ENCODE measurements at places on chromosomes 5 and 9.

DNA sequence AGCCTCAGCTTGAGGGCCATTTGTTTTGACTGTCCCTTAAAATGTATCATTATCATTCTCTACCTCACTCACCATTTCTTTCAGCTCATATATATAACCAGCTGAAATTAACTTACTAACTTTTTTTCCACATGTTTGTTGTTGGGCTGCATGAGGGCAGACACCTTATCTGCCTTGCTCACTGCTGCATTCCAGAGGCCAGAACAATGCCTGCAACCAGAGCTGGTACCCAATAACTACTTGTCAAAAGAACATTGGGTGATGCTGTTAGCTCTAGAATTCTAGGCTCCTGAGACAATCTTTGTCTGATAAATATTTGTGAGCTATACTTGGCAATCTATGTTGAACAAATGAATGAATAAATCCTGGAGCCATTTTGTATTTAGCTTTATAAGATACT lies 68.3 kb downstream of the HTR4 start:
- no peak for DNase-seq

DNA sequence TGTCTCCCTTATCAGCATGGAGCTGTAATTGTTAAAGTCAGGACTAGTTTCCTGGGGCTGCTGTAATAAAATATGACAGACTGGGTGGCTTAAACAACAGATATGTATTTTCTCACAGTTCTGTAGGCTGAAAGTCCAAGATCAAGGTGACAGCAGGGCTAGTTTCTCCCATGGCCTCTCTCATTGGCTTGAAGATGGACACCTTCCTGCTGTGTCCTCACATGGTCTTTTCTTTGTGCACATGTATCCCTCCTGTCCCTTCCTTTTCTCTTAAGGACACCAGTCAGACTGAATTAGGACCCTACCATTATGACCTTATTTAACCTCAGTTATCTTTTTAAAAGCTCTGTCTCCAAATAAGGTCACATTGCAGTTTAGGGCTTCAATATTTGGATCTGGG lies 700.5 kb upstream of the MEF2C start:
- DNase-seq = no peak

DNA sequence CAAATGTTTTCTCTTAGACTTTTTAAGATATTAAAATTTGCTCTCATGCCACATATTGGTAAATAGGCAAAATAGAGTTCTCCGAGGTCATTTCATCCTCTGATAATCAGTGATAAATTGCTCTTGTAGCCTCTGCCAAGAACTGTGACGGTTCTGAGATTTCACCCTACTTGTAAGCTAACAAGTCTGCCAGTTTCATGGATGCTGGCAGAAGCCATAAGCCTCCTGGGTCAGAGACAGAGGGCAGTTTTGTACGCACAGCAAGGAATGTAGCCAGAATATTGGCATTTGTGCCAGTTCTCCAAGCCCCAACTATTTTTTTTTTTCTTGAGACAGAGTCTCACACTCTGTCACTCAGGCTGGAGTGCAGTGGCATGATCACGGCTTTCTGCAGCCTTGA lies 945.0 kb upstream of the WWC1 start:
- no peak for DNase-seq

DNA sequence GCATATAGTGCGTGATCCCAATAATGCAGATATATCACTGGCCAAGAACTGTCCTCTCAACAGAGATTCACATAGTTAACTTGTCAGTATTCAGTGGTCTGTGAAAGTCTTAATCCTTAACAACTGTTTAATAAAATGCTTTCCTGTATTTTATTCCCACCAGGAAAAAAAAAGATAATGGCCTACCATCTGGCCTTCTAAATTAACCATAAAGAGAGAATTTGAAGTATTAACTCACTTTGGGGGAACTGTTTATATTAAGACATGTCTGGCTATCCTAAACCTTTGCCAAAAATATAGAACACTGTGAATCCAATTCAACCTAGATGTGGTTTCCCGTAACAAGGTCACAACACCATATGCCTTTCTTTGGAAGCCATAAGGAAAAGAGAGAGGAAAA lies 818 bp upstream of the FREM1 start:
- no peak for DNase-seq

GRCh38 chr5:137401946-137402345 lies 97.2 kb downstream of the SPOCK1 start:
- DNase-seq = no peak

DNA sequence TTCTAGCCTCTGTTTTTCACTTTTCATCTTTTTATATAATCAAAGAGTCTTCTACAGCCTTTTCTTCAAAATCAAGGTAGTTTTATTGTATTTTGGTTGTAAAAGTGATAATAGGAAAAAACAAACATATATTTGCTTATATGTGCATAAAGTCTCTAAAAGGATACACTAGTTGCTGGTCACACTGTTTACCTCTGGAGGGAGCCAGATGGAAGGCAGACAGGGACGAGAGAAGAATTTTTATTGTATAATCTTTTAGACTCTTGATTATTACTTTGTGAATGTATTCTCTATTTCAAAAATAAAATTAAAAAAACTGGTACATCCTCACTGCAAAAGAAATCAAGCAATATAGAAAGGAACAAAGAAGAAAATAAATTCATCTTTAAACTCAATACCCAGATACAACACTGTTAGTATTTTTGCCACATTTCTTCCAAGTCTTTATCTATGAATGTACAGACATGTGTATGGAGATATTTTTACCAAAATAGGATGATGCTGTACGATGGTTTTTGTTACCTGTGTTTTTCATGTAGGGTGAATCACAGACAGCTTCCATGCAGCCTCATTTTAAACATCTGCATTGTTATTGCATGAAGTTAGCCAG lies 6.1 kb upstream of the RNF183 start:
- DNase-seq = no peak

DNA sequence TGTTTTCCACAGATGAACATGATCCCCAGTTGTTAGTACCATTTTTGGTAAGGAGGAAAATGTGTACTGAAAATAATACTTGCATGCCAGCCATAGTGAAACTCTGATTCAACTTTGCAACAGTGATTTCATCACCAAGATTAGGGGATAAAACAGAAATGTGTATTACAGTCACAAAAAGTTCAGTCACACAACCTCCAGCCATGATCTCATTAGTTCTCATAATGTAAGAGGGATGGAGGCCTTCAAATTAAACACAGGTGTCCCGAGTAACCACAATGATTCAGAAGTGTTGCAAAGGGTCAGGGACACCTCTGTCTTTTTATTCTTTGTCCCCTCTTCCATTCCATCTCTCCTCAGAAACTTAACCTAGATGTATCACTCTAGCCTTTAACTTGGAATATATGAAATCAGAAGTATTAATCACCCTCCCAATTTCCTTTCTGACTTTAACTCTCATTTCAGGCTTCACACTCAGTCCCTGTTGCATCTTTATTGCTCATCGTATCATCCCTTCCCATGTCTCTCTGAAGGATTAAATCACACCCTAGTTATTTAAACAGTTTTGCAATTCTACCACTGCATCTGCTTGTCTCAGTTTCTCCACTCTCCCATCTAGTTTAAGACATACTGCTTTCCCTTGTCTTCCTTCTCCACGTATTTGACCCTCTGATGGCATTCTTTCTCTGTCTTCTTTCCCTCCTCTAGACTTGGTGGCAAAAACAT lies 291.2 kb downstream of the ADAMTS6 start:
- no peak for DNase-seq

- peak; percentile 10 for DNase-seq
Measured at GRCh38 chr9:114037961-114038723, 40.0 kb downstream of the AMBP start.

DNA sequence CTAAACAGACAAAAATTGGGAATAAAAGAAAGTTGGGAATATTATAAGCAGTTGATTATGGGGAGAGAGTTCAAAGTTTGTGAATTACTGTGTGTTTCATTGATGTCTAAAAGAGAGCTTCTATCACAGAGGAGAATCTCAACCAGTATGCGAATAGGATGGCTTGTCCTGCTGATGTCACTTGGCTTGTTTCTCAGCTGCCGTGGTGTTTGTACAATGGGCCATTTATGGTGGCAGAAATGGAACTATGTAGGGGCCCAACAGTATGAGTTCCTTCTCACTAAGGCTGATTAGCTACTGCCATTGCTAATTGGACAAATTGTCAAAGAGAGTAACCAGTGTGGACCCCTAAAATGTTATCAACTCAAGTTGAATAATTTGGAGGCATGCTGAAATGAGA lies 103.9 kb downstream of the ST8SIA4 start:
- no peak for DNase-seq

GRCh38 chr9:84754881-84755280 lies 85.4 kb downstream of the NTRK2 start:
- DNase-seq = no peak

DNA sequence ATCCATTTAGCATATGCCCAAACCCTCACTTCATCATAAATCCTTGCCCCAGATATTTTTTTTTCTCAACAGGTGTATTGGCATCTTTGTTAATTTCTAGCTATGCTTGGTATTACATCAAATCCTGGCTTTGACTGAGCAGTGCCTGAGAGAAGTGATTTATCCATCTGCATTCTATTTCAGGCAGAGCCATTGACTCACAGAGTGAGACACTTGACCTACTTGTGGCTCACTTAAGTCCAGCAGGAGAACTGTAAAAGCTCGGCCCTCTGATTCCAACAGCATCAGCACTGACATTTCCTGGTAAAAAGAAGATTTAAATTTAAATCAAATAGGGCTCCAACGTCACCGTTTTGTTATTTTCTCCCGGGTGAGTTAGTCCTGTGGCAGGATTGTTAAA lies 93.4 kb downstream of the PLK2 start:
- no peak for DNase-seq

- DNase-seq = no peak
Measured at GRCh38 chr9:75181750-75182149, 93.4 kb downstream of the OSTF1 start.

DNA sequence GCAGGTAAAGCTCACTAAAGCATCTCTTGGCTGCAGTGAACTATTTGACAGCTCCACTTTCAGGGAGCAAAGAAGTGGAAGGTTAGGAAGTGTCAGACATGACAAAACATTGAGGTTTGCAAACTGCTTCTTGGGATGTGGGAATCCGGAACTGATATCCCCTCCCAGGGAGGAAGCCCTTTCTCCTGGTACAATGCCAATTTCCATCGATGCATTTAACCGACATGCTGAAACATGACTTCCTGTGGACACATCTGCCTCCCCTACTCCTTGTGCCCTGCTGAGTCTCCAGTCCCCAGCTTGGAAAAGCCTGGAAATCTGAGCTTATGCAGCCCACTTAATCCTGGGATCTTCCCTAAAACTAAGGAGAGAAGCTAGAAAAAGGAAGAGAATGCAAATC lies 323.1 kb upstream of the DAP start:
- no peak for DNase-seq

- DNase-seq = no peak
Measured at GRCh38 chr5:36450229-36451014, 148.7 kb upstream of the RANBP3L start.

DNA sequence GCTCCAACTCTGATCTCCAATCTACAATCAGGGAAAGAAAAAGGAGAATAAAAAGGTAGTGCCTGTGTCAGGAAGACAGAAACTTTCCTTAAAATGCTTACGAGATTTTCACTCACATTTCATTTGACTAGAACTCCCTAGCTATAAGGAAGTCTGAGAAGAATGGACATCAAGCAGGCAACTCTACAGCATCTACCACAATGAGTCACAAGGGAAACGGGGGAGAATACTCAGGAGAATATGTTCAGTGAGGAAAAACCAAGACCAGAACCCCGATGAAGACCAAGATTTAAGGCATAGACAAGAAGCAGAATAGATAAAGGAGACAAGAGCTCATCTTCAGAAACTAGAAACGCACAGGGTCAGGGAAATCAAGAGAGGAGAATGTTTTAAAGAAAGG lies 9.0 kb upstream of the SETD9 start:
- DNase-seq = no peak

- DNase-seq = no peak
Measured at GRCh38 chr5:144504929-144505577, 334.4 kb downstream of the KCTD16 start.

DNA sequence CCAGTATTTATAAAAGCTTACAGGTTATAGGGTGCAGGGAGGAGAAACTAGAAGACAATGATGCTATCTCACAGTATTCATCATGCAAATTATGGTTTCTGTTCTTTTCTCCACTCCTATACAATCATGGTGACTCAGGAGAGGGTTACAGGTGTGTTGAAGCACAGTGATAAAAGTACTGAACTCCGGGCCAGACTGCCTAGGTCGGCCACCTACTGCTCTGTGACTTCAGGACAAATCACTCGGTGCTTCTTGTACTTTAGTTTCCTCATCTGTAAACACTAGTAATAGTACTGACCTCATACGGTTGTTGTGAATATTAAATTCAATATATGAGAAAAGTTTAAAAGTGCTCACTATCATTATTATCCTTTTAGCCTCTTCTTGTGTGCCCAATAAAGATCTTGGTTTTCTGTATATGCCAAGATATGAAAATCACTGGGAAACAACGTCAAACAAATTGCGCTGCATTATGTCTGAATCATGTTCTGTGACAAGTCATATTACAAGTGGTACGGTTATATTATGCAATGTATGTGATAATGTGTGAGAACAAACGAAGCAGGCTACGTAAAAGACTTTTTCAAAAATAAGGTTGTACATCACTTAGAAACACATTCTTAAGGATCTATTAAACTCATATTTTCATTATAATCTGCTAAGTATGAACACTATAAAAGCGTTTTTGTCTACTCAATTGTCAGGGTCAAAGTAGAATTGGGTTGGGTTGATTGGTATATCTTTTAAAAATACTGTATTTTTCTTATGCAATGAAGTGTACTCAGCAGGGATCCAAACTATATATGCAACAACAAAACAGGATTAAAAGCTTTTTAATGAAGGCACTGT lies 153.3 kb downstream of the EFNA5 start:
- no peak for DNase-seq

GRCh38 chr9:72043576-72043975 lies 16.8 kb downstream of the C9orf57 start:
- DNase-seq = no peak

- DNase-seq = no peak
Measured at GRCh38 chr9:120873512-120873911, 3.5 kb downstream of the PHF19 start.

DNA sequence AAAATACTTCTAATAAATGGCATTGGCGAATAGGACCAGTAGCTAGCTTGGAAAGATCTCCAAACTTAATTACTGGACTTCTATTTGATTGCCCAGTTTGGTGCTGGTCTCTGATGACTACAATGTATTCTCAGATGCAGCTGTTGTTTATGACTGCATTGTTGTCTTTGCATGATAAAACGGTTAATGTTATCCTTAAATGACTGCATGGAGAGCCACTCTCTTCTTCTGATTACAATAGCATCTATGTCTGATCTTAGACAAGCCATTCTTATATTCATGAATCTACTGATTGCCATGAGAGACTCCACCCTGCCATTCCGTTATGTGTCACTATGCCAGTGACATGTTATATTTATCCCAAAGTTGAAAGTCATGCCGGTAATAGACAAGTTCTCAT lies 42.9 kb upstream of the ERBIN start:
- DNase-seq = no peak

- no peak for DNase-seq
Measured at GRCh38 chr9:13430368-13431221, 151.1 kb upstream of the MPDZ start.

- peak; percentile 77 for DNase-seq
Measured at GRCh38 chr9:121640076-121640475, 11.4 kb upstream of the DAB2IP start.

- no peak for DNase-seq
Measured at GRCh38 chr9:109121232-109121796, 1.6 kb upstream of the TMEM245 start.
